ENCODE measurements at places on chromosomes 4 and X.

GRCh38 chr4:17597517-17597916, 16.9 kb upstream of the MED28 start:
- no peak for DNase-seq

DNA sequence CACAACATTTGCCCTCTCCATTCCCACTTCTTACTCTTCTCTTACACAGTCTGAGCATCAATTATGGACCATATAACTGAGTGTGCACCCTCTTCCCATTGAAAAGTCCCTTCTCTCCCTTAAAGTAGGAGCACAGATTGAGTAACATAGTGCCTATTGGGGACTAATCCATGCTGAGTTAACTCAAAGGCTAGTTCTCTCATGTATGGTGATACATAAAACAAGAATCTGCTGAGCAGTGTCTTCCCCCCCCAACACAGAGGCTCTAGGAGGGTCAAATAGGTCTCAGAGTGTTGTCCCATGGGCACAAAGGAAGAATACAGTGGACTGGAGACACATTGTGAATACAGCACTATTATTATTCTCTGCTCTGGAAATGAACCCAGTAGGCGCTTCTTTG, 274.6 kb upstream of the BOD1L1 start:
- DNase-seq = no peak

GRCh38 chr4:34973650-34974312, 1270.5 kb downstream of the ARAP2 start:
- no peak for DNase-seq

DNA sequence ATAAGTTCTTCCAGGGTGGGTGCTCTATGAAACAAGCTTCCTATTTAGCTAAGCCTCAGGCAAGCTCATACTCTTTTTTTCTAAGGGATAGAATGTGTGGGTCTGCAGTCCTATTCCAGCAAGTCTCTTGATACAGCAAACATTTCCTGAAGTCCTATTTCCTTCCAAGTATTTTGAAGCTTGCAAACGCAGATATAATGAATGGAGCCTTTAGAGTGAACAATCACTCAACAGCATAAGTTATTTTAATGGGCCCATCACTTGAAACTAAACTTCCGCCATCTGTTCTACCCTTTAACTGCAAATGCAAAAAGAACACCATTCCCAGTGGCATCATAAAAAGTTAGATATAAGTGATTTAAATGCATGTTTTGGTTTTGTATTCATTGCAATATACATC, 108.3 kb upstream of the TAPT1 start:
- DNase-seq = no peak

DNA sequence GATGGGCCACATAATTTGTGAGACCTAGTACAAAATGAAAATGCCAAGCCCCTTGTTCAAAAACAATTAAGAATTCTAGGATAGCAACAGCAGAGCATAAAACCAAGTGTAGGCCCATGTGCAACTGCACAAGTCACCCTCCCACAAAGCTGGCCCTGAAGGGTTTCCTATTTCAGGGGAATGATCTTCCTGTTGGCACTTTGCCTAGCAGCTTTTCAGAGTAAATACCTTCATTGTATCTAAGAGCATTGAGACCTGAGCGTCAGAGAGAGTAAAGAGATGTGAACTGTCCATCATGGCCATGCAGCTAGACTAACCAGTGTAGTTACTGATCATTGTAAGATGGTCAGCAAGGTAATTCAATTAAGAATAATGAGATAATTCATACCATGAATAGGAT, 113.6 kb downstream of the CNKSR2 start:
- DNase-seq = no peak

GRCh38 chr4:183967266-183967665, 62.2 kb downstream of the STOX2 start:
- DNase-seq = no peak

DNA sequence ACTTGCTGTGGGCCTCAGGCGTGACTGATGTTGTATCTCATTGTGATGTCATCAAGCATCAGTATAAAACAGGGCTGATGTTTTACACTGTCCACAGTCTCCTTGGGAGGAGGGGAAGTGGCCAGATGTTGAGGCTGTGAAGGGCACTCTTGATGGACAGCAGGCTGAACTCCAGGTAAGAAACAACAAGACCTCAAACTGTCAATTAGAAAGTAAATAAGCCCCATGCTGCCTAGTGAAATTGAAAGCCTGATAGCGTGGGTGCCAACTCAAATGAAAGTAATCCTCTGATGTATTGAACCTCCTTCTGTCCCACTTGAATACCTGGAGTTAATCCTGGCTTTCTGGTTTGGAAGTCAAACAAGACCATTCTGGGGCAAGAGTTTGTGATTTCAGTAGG, 19.7 kb downstream of the VSIG1 start:
- DNase-seq = no peak

- DNase-seq = no peak
Measured at GRCh38 chr4:36273276-36273675, 8.1 kb upstream of the DTHD1 start.

DNA sequence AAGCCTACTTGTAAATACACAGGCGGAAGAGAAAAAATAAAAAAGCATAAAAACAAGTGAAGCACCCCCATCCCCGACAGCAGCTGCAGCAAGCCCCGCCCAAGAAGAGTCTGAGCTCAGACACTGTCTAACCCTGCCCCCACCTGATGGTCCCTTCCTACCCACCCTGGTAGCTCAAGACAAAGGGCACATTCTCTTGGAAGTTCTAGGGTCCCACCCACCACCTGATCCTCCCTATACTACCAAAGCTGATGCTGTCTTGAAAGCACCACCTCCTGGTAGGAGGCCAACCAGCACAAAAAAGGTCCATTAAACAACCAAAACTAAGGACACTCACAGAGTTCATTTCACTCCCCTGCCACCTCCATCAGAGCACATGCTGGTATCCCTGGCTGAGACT, 308.2 kb downstream of the KLHL13 start:
- no peak for DNase-seq

DNA sequence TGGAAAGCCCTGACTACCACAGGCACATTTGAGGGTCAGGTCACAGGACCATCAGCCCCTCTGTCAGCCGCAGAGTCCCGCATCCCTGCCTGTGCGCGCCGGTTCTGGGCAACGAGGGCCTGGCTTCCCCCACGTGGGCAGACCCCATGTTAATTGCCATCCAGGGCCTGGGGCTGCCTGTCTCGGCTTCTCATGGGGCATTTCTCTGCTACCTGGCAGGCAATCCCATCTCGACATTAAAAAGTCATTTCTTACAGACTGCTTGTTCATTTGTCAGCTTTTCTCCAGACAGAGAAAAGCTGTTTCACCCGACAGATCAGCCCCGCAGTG, 45.6 kb upstream of the SORCS2 start:
- no peak for DNase-seq

- no peak for DNase-seq
Measured at GRCh38 chr4:52164116-52164515, 113.0 kb downstream of the SPATA18 start.

DNA sequence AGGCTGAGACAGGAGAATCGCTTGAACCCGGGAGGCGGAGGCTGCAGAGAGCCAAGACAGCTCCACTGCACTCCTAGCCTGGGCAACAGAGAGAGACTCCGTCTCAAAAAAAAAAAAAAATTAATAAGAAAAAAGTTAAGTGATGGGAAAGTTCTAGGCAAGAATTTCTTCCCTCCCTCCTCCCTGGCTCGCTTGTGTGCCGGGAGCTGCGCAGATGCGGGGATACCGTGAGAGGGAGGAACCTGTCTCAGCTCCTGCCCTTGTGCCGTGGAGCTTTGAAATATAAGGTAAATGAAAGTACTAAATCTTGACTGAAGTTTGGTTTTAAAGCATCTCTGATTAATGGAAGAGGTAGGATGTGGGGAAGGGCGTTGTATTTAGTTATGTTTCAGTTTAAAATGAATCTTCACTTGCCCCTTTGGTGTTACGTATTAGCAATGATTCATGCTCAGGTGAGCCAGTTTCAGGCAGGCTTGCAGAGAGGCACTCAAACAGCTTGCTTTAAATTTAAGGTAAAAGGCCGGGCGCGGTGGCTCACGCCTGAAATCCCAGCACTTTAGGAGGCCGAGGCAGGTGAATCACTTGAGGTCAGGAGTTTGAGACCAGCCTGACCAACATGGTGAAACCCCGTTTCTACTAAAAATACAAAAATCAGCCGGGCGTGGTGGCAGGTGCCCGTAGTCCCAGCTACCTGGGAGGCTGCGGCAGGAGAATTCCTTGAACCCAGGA, 1.4 kb upstream of the UFSP2 start:
- DNase-seq = no peak

DNA sequence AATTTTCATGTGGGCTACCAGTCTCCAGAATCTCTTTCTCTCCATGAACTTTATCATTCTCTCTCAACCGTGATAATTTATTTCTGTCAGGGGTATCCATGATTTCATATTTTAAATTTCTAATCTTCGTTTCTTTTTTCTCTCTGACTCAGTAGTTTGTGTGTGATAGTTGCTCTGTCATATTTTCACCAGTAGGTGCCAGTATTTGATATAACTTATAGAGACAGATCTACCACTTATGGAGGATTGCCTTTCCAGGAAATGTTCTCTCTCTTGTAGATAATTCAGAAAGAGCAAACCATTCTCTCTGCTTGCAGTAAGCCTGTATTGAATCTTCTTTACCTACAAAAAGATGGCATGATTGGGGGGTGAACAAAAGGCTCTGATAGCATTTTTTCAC, 79.3 kb upstream of the DYNLT3 start:
- no peak for DNase-seq

Data from activated naive CD4-positive, alpha-beta T cell treated with Interleukin-2 at 50 U/mL for 16 hours (primary cell).